CD4-positive, alpha-beta T cell treated with Interleukin-10 for 1 hour (primary cell): ENCODE measurements at places on chromosomes 5 and 9.

DNA sequence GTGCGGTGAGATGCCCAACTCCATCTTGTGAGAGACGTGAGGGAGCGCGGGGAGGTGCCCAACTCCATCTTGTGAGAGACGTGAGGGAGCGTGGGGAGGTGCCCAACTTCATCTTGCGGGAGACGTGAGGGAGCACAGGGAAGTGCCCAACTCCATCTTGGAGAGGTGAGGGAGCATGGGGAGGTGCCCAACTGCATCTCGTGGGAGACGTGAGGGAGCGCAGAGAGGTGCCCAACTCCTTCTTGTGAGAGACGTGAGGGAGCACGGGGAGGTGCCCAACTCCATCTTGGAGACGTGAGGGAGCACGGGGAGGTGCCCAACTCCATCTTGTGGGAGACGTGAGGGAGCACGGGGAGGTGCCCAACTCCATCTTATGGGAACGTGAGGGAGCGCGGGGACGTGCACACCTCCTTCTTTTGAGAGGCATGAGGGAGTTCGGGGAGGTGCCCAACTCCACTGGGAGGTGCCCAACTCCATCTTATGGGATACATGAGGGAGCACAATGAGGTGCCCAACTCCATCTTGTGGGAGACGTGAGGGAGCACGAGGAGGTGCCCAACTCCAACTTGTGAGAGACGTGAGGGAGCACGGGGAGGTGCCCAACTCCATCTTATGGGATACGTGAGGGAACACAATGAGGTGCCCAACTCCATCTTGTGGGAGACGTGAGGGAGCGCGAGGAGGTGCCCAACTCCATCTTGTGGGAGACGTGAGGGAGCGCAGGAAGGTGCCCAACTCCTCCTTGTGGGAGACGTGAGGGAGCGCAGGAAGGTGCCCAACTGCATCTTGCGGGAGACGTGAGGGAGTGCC is 235.4 kb downstream of the CACNA1B start:
- DNase-seq = no peak

DNA sequence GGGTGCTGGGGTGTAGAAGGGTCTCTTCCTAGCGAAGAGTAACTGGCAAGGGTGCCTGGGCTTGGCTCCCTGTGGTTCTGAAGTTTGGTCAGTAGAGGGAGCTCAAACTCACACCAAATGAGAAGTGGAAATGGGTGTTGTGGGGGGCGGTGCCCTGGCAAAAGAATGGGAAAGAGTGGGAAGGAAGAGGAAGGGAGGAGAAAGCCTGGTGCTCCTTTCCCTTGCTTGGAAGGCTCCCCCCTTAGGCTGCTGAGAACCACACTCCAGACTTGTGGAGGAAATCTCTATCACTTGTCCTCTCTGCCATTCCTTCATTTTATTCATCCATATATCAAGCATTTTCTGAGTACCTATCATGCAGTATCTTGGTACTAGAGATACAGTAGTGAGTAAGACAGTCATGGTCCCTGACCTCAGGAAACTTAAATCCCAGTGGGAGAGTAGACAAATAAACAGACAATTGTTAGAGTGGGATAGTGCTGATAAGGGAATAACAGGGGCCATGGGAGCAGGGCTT is 13.0 kb downstream of the SLC4A9 start:
- peak; percentile 56 for DNase-seq

- no peak for DNase-seq
Measured at GRCh38 chr5:178417391-178417811, 172.8 kb downstream of the COL23A1 start.

DNA sequence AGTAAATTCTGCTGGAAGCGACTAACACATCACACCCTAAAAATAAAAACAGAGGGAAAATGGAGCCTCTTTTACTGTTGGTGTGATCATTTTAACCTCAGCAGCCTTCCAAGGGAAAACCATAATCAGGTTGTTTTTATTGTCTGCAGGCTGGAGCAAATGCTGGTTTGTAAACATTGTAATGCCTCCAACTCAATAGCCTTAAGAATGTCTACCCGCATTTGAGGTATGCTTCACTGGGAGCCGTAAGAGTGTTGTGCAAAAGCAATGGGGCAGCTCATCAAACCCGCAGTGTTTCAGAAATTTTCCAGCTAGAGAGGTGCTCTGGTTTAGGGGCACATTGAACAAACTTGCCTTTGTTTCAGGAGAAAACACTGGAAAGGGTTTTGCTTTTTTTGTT is 17.0 kb downstream of the NIM1K start:
- no peak for DNase-seq

DNA sequence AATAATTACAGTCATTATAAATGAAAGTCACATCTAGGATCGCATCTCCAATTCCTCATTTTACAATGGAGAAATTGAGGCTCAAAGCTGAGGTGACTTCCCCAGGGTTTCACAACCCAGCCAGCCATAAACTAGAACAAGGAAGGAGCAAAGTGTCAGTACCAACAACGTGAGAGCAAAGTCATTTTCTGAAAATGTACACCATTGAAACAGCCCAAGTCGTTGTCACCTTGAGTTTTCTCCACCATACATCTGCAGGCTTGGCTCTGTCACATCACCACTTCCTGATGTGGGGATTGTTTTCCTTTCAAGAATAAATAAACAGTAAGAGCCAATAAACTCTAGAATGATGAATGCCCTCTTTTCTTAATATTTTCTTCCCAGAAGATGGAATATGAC is 184.5 kb upstream of the PTGER4 start:
- DNase-seq = no peak

- no peak for DNase-seq
Measured at GRCh38 chr9:116935149-116935897, 248.2 kb downstream of the TRIM32 start.

DNA sequence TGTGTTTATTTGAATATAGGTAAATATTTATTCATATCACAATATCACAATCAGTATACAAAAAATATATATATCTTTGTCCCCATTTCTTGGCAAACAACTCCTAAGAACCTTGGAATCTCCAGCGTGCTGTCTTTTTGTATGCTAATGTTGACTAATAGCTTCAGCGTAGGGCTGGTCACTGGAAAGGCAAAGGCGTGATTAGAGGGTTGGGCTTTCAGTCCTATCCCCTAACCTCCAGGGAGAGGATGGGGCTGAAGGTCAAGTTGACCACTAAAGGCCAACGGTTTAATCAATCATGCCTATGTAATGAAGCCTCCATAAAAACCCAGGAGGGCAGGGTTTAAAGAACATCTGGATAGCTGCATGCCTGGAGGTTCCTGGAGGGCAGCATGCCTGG is 79.6 kb upstream of the BNC2 start:
- no peak for DNase-seq

DNA sequence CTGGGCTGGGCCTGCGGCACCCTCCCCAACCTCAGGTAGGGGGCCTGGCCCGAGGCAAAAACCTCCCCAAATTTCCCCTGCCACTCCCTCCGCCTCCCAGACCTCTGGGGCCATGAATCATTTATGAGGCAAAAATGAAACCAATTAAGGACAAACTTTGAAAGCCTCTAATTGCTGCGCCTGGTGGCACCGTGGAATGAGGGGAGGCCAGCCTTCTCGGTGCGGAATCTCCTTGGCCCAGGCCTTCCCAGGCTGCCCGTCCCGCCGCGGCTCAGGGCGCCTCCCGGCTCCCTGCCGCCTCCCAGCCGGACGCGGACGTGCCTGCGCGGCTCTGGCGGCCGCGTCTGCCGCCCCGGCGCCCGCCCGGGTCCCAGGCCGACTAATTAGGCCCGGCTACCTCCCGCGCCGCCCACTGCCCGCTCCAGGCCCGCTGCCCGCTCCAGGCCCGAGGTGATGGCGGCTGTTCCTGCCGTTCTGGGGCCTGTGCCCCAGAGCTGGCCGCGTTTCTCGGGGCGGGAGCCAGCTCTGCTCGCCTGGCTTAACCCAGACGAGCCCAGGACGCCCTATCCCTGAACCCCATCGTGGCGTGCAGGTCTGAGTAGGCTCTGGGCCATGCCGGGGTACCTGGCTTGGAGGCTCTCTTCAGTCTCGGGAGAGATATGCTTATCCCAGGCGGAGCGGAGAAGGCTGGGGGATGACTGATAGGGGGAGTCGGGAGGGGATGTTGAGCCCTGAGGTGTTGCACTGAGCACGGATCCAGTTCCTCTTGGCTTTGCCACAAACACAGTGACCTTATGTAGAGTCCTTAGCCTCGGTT is 20.1 kb downstream of the CXXC5 start:
- DNase-seq = peak; percentile 49

GRCh38 chr9:69324549-69325401 is at the start of gene ENTREP1:
TSS of gene ENTREP1 (plus strand) at chr9:69325215. CDS start at chr9:69325310, 95 bp downstream.
- no peak for DNase-seq

DNA sequence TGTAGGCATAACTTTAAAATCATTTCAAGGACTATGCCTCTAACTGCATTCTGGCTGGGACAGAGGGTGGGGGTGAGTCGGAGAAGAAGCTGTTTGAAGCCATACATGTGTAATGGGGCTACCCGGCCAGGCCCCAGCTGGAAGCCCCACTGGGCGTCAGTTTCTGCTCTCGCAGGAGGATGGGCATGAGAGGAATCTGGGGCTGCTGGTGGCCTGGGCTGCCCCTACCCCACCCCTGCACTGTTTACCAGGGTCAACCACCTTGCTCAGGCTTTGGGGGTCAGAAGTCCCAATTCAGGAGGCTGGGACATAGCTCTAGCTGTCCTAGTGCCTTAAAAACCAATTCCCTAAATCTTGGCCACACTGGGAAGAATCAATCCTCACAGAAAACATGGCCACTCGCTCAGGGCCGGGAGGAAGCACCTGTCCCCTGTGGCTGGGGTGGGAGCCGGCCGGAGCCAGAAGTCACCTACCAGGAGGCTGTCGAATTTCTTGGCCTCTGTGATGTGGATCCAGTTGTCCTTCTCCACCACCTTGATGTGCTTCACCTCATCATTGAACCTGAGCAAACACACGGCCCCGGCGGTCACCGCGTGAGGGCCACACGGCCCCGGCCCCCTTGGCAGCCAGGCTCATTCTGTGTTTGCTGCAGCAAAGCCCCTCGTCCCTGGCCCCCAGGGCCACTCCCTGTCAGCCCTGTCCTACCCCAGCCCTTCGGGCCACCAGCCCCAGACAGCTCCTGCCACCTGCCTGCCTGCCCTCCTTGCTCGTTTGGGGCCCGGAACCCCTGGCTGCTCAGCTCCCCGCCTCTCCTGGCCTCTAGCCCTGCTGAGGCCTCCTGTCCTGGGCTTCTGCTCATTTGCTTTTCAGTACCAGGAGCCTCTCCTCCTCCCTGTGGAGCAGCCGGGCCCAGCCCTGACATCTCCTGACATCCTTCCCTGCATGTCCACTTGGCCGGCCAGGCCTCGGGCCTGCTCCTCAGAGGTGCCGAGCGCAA is 33.6 kb upstream of the SARDH start:
- no peak for DNase-seq

DNA sequence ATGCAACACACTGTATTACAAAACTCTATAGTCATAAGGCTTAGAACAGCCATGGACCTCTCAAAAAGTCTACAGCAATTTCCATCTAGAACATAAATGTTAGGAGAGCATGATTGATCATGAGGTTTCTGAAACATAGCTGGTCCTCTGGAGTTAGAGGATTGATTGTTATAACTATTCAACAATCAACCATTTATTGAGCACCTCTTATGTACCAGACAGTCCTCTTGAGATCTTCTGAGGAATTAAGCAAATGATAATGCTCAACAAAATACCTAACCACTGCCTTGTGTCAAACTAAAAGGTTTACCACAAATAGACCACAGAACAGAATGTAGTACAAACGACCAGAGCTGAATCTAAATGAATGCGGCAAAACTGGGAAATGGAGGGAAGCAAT is 3.4 kb upstream of the AGTPBP1 start:
- DNase-seq = no peak

GRCh38 chr5:74684900-74685851 is at the start of gene HEXB:
TSS of gene HEXB (plus strand) at chr5:74685233. CDS start at chr5:74685261, 28 bp downstream.
- DNase-seq = peak; percentile 84

GRCh38 chr5:149671544-149671943 is 58.6 kb upstream of the PPARGC1B start:
- DNase-seq = no peak

- DNase-seq = no peak
Measured at GRCh38 chr9:1536522-1537170, 478.5 kb upstream of the SMARCA2 start.

DNA sequence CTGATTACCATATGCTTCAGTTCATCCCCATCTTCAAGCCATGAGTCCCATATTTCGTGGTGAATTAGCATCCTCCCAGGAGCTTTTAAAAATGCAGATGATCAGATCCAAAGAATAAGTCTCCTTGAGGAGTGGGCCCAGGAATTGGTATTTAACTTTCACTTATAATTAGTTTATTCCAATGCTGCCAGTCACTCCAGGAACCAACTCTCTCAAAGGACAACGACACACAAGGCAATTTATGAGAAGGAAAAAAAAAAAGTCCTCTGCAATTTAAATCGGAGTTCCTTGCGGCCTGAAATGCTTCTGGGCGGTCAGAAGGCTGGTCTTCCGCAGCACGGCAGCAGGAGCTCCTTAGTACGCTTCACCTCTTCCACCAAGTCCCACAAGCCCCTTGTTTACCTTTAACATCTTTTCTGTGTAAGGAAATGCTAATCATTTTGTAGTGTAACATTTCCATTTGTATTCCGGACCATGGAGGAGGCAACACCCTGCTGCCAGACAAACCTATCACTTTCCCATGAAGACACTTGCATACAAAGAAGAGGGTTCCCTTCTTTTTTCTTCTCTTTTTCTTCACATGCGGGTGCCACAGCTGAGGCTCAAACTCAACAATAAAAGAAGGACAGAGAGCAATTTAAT is 16.3 kb upstream of the KCNV2 start:
- no peak for DNase-seq

DNA sequence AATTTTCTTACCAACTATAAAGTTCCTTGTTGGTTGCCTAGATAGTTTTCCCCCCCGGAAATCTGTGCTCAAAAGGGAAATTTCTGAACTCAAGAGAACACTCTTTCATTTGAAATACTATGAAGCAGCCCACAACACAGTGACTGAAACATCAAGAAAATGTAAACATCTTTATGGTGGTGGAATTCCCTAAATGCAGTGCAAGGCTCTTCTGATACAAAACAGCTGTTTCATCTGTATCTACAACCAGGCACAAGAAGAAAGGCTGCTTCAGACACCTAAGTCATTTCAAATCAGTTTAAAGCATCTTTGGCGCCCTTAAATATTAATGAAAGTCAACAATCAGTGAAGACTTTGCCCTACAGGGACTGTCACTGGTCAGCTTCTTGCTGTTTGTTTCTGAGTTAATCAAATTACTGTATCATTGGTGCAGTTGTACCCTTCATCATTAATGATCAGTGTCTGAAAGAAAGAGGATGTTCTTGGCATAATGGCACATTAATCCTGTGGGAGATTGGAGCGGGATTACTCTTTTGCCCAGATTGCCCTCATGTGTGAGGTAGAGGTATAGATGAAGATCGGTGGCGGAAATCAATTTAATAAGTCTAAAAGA is 947.0 kb downstream of the NR2F1-AS1 start:
- DNase-seq = no peak
